ENCODE measurements at places on chromosomes 2 and 18.

DNA sequence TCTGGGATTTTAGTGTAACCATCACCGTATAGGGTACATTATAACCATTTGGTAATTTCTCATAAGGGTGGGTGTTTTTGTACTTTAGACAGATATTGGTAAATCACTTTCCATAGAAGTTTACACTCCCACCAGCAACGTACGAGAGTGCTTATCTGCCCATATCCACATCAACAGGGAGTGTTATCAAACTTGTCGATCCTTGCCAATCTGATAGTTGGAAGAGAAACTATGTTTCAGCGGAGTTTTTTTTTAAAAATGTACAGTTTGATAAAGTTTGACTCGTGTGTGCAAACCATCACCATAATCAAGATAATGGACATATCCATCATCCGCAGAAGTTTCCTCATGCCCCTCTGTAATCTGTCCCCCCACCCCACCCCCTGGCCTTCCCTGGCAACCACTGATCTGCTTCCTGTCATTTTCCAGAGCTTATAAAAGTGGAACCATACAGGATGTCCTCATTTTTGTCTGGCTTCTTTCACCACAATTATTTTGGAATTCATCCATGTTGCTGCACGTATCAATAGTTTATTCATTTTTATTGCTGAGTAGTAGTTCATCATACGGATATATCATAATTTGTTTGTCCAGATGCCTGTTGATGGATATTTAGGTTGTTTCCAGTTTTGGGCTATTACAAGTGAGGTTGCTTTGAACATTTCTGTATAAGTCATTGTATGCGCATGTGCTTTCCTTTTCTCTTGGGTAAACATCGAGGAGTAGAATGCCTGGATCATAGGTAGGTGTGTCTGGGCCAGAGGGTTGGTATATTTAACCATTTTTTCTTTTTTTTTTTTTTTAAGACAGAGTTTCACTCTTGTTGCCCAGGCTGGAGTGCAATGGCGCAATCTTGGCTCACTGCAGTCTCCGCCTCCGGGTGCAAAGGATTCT is 18.6 kb downstream of the GLI2 start:
- DNase-seq = no peak

DNA sequence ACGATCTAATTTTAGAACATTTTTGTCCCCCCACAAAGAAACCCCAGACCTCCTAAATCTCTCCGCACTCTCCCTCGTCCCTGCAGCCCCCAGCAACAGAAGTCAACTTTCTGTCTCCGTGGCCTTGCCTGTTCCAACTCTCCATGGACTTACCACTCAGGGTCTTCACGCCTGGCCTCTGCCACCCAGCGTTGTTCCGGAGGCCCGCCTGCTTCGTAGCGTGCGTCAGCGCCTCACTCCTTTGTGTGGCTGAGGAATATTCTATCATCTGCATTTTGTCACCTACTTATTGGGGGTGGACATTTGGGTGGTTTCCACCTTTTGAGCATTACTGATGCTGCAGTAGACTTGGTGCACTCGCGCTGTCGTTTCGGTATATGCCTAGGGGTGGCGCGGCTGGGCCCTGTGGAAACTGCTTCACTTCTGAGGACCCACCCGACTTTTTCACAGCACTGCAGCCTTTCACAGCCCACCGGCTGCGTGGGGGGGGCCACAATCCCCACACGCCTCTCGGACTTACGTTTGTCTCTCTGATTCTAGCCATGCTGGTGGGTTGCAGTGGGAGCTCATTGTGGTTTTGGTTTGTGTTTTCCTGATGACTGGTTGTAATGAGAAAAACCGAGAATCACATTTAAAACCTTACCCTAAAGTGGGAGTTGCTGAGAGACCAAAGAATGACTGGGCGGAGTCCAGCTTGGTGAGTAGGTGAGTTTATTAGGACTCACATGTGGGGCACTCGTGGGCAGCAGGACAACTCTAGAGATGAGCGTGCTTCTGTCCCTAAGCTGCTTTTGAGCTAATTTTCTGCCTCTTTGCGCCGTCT is 1.4 kb upstream of the HSBP1L1 start:
- DNase-seq = no peak

DNA sequence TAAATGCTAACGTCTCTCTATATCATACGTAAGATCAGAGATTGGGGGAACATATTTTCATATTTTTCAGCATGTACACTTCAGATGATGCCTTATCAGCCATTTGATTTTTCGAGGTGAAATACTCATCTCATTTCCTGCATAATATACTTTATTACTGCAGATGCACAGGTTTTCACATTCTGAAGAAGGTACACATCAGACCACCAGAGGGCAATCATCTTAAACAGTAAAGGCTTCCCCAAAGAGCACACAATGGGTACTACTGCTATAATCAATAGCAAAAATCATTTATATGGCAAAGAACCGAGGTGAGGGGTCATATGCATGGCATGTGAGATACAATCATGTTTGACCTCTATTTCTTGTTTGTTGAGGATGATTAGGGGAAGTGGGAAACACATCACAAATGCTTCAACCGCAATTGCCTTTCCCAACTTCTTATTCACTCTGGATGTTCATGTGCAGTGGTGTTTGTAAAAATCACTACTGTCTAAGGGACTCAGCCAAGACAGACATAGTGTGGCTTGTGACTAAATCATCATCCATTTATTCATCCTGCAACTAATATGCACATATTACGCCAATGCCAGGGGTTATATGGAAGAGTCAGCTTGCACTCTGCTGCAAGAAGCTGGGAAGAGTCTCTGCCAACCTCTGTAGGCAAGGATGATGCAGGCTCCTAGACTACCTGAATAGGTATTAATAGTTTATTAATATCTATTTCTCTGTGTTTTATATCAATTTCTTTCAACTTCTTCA is 118.7 kb downstream of the EPB41L3 start:
- DNase-seq = no peak

DNA sequence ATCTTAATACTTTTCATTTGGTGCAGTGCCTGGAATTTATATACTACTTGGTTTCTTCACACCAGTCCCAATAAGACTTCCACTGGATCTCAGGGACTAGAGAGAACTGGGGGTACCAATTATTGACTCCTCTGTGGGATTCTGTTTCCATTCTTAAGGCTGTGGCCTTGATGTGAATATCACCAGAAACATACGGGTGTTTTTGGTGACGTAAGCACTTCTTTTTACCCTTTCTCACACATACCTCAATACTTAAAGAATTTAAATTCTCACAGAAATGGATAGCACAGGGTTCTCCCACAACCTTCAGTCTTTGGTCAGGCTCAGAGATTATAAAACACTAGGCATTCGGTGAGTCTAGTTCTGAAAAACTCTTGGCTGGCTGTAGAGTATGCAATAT is 84.1 kb downstream of the SUCLG1 start:
- DNase-seq = no peak

DNA sequence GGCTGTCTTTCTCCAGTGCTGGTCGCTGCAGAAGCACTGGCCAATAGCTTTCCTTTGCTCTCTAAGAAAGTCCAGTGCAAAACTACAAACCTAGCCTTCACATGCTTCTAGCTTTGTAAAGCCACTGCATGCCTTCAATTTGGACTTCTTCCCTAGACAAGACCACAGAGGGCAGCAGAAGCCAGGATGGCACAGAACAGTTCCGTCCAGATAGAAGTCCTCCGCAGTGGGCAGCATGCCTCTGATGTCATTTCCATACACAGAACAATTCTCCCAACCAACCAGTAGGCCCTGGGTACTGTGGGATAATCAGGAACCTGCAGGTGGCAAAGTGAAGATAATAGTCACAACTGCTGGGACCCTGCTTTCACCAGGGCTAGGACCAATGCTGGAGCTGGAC is 3.3 kb downstream of the ST6GAL2 start:
- DNase-seq = no peak

GRCh38 chr2:43524177-43524965 is 71.5 kb downstream of the THADA start:
- DNase-seq = no peak

DNA sequence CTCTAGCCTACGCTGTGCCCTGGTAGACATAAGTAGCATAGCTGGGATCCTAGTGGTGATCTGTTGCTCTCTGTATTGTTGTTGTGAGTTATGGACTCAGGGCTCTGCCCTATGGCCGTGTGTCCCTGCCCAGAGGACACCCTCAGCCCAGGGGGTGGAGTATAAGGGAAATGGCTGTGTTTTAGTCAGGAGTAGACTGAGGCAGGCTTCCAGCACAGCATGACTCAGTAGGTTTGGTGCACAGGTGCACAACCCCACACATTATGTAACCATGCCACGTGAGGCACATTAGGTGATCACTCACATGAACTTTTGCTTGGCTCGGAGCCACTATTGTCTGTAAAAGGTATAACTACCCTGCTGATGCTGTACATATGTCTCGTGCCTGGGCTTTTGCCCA is 59.9 kb upstream of the PEX13 start:
- no peak for DNase-seq
